ENCODE measurements at places on chromosomes 2 and 18. TPM values are rescaled to one million over a fixed set of nuclear protein-coding genes. Genes with fewer than 3 reads are reported as not detected.

- DNase-seq = no peak
- H3K36me3 ChIP-seq = peaks cover 9% of the 10 kb centered on the region
- H3K27me3 ChIP-seq = peaks cover 3% of the 10 kb centered on the region
Observed at GRCh38 chr18:10669441-10670100, 143.7 kb downstream of the NAPG start.

DNA sequence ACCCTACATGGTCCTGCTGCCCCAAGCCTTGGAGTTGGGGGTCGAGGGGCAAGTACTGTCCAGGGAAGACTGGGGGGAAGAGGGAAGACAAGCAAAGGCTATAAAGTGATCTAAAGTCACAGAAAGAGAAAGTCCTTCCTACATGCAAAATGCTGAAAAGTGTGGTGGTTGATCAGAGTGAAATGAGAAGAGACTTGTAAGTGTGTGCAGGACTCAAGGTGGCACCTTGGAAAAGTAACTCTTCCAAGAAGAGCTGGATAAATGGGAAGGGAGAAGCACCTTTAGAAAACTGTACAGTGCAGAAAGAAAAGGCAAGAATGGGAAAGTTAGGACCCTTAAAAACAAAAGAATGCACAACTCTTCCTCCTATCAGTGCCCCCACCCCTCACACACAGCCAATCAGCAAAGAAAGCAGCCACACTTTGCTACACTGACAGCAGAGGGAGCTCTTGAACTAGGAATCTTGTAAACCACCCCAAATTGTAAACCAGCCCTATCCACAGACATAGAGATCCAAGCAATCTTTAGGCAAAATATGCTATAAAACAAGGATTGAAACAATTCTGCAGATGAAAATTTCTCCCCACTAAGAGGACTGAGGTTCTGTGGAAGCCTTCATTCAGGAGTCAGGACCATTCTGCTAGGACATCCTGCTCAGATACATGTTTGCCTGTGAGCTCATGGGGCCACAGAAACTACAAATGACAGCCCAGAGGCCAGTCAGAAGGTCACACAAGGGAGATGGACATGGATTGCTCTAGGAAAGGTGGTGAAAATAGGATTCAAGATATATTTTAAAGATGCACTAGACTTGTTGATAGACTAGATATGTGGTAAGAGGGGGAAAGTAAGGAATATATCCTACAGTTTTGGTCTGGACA is 146.4 kb downstream of the FTCDNL1 start:
- no peaks in the 10 kb centered on the region for H3K36me3 ChIP-seq
- no peak overlapping the region for H3K4me3 ChIP-seq
- DNase-seq = peak; percentile 14
- H3K4me1 ChIP-seq = no peaks in the 10 kb centered on the region

GRCh38 chr2:172556284-172557033 is 569 bp downstream of the PDK1 start:
- no peaks in the 10 kb centered on the region for H3K36me3 ChIP-seq
- H3K27me3 ChIP-seq = peaks cover 3% of the 10 kb centered on the region
- peak; percentile 63 for DNase-seq
- H3K27ac ChIP-seq = peak overlapping the region; percentile 78
- peaks cover 11% of the 10 kb centered on the region for H3K4me1 ChIP-seq
- H3K4me3 ChIP-seq = peak overlapping the region; percentile 88

- H3K4me1 ChIP-seq = peaks cover 10% of the 10 kb centered on the region
- H3K27me3 ChIP-seq = no peaks in the 10 kb centered on the region
- peak overlapping the region; percentile 62 for H3K27ac ChIP-seq
Observed at GRCh38 chr2:42086500-42086953, 38.7 kb downstream of the PKDCC start.

DNA sequence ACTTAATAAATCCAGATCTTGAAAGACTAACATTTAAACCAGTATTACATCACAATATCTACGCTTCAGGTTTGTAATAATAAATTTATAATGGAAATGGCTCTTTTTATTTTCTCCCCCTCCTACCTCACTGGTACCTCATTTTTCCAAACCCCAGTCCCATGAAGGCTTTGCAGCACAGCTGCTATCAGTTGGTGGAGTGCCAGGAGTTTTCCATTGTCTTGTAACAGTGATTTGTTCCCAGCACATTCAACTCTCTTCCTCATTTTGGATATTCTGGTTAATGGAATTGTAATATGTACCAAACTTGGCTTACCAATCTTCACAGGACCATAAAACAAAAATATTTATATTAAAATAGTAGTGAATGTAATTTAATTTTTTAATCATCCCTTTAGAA is 91.2 kb downstream of the VRK2 start:
- no peaks in the 10 kb centered on the region for H3K36me3 ChIP-seq
- no peak overlapping the region for H3K4me3 ChIP-seq
- DNase-seq = no peak

DNA sequence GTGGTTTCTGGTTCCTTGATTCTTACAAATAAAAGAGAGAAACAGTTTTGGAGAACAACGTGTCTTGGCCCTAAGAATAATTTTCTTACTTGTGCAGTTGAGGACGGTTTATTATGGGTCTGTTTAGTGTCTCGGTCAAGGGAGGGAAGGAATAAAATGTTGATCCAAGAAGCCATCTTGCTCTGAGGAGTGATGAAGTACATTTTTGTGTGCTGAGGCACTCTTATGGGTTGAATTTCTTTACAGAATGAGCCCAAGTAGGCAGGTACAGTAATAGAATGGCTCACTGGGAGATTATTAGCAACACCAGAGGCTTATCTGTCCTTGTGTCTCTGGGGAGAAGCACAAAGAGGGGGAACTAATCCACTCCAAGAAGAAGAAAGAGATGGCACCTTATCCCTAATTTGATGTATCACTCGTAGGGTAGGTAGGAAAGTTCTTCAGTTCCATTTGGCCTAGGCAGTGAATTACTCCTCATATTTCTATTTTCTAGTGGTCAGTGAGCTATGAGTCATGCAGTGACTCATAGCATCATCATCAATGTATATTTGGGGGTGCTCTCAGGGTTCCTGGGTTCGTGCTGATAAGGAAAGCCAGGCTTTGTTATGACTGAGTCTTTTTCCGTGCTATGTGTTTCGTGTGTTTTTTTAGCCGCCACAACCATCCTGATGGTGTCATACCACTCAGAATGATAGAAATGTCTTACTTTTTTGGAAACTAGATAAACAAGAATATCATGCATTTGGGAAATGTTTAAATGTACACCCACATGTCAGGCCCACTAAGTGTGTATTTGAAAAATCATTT is 250.1 kb upstream of the CTAGE1 start:
- H3K27ac ChIP-seq = no peak overlapping the region
- peaks cover 17% of the 10 kb centered on the region for H3K36me3 ChIP-seq
- H3K4me1 ChIP-seq = no peaks in the 10 kb centered on the region
- H3K4me3 ChIP-seq = no peak overlapping the region

DNA sequence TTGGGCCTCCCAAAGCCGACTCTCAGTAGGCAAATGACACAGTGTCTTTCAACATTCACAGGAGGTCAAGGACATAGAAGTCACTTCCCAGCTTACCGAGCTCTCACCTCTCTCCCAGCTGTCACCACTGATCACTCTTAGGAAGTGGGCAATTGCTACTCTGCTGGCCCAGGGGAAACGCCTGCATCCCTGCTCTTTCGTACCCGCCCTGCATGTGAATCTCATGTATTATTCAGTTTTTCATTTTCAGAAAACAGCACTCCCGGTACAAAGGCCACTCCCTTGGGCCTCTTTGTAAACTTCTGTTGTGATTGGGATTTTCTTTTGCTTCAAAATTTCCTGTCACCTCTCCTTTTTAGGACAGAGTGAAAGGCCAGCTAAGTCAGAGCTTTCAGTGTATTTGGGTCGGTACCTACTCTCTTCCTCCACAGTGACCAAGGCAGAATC is 15.4 kb downstream of the MRPL44 start:
- H3K4me1 ChIP-seq = peaks cover 8% of the 10 kb centered on the region
- no peaks in the 10 kb centered on the region for H3K36me3 ChIP-seq
- H3K4me3 ChIP-seq = no peak overlapping the region
- peaks cover 1% of the 10 kb centered on the region for H3K27me3 ChIP-seq
- no peak for DNase-seq
- no peak overlapping the region for H3K27ac ChIP-seq

- peaks cover 13% of the 10 kb centered on the region for H3K36me3 ChIP-seq
- peak overlapping the region; percentile 53 for H3K27ac ChIP-seq
- H3K4me3 ChIP-seq = no peak overlapping the region
- no peaks in the 10 kb centered on the region for H3K27me3 ChIP-seq
- DNase-seq = no peak
- H3K4me1 ChIP-seq = peaks cover 3% of the 10 kb centered on the region
Observed at GRCh38 chr18:48896875-48897511, 53.8 kb downstream of the SMAD7 start.

- DNase-seq = no peak
- H3K36me3 ChIP-seq = no peaks in the 10 kb centered on the region
- peak overlapping the region; percentile 26 for H3K4me3 ChIP-seq
- H3K27me3 ChIP-seq = peaks cover 1% of the 10 kb centered on the region
- H3K4me1 ChIP-seq = peaks cover 6% of the 10 kb centered on the region
- no peak overlapping the region for H3K27ac ChIP-seq
Observed at GRCh38 chr18:70221156-70221914, 15.8 kb upstream of the RTTN start.

DNA sequence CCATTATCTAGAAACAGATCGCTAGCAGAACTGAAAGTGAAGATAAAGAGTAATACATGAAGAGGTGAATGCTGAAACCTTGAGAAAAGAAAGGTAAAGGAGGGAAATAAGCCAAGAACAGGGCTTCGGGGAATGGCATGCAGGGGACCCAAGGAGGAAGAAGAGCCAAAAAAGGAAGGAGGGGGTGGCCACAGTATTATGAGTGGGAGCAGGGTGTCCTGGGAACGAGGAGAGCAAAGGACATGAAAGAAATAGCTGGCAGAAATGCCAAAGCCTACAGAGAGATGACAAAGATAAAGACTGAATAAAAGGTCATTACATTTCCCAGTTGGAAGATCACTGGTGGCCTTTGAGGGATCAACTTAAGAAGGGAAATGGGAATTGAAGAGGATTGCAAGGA is 82.9 kb downstream of the ACTR3 start:
- H3K4me1 ChIP-seq = peaks cover 39% of the 10 kb centered on the region
- H3K27me3 ChIP-seq = peaks cover 7% of the 10 kb centered on the region
- H3K4me3 ChIP-seq = no peak overlapping the region
- H3K27ac ChIP-seq = no peak overlapping the region
- no peak for DNase-seq

- no peak overlapping the region for H3K4me3 ChIP-seq
- H3K27ac ChIP-seq = no peak overlapping the region
- DNase-seq = no peak
- H3K36me3 ChIP-seq = peaks cover 21% of the 10 kb centered on the region
- H3K4me1 ChIP-seq = peaks cover 15% of the 10 kb centered on the region
Observed at GRCh38 chr2:70658476-70658875, 104.8 kb upstream of the TGFA start.

GRCh38 chr18:56489893-56490292 is 148.5 kb downstream of the TXNL1 start:
- DNase-seq = no peak
- no peak overlapping the region for H3K4me3 ChIP-seq
- no peak overlapping the region for H3K27ac ChIP-seq
- no peaks in the 10 kb centered on the region for H3K27me3 ChIP-seq

- H3K36me3 ChIP-seq = peaks cover 6% of the 10 kb centered on the region
- no peaks in the 10 kb centered on the region for H3K4me1 ChIP-seq
- no peaks in the 10 kb centered on the region for H3K27me3 ChIP-seq
- DNase-seq = no peak
Observed at GRCh38 chr2:15472133-15472532, 89.0 kb downstream of the NBAS start.

GRCh38 chr2:84380875-84381274 is 78.2 kb downstream of the SUCLG1 start:
- no peaks in the 10 kb centered on the region for H3K27me3 ChIP-seq
- no peaks in the 10 kb centered on the region for H3K36me3 ChIP-seq
- no peak overlapping the region for H3K4me3 ChIP-seq
- DNase-seq = no peak
- no peak overlapping the region for H3K27ac ChIP-seq

GRCh38 chr2:46334389-46335271 is 37.4 kb downstream of the EPAS1 start:
- no peak for DNase-seq
- H3K36me3 ChIP-seq = no peaks in the 10 kb centered on the region
- peaks cover 19% of the 10 kb centered on the region for H3K4me1 ChIP-seq

DNA sequence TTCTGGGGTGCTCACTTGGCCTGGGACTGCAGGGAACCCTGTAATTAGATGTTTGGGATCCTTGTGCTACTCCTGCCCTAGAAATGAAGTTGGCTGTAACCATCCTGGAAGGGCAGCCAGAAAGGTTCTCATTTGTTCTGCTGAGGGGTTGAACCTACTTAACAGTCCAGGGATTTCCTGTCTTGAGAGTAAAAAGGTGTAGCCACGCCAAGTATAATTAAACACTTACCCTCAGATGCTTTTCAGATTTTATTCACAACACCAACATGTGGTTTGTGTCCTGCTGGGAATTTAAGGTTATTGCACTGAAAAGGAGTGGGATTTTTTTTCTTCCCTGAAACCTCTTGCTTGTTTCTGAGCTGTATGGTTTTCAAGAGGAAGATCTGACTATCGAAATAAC is 222.4 kb upstream of the APCDD1 start:
- H3K36me3 ChIP-seq = peaks cover 11% of the 10 kb centered on the region

DNA sequence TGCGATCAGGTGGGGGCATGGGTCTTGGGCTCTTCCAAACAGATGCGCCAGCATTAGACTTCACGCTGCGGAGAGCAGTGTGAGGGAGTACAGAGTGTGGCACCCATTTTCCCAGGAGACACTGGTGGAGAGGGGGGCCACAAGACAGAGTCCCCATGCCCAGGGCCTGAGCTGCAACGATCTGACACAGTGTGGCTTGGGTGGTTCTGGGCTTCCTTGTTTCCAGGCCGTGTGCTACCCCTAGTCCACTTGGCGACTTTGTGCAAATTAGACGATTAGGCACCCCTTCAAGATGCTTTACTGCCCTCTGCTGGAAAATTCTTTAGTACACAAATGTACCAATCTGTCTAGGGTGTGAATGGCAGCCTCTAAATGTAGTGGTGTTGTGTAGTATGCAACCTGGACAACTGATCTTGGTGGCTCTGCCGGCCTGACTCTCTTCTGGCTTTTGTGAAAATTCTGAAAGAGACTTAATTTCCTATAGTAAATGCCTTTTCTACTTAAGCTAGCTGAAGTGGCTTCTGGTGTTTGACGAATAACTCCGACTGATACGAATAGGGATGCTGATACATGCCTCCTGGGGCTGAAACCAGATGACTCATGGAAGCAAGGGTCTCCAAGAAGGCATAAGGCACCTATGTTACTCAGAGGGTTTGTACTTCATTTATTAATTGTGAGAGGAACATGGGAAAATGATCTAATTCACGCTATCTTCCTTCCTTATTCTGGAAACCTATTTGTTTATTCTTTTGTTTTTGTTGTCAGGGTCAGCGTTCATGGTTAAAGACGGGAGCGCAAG is 92.3 kb upstream of the SMAD2 start:
- peak overlapping the region; percentile 77 for H3K4me3 ChIP-seq
- H3K36me3 ChIP-seq = no peaks in the 10 kb centered on the region
- peaks cover 7% of the 10 kb centered on the region for H3K27me3 ChIP-seq
- no peak for DNase-seq

GRCh38 chr2:168801961-168802858 is at the start of gene NOSTRIN:
TSS of gene NOSTRIN (plus strand) at chr2:168802637. CDS start at chr2:168802647, 10 bp downstream.
- H3K27me3 ChIP-seq = peaks cover 4% of the 10 kb centered on the region
- peaks cover 2% of the 10 kb centered on the region for H3K4me1 ChIP-seq
- no peak for DNase-seq
- H3K27ac ChIP-seq = no peak within 1 kb of the TSS

TSGA10 gene
- 3.8 TPM for total RNA-seq

GRB14 gene
- total RNA-seq = 0.83 TPM

RASGRP3 gene
- not detected for total RNA-seq

SERPINB8 gene
- total RNA-seq = 4.2 TPM

CXCR4 gene
- total RNA-seq = 215 TPM

ZNF236 gene
- total RNA-seq = 21.0 TPM

FSIP2 gene
- 56.4 TPM for total RNA-seq

IL1R1 gene
- total RNA-seq = 0.17 TPM

FHOD3 gene
- 21.2 TPM for total RNA-seq

SETBP1 gene
- total RNA-seq = 83.3 TPM

KLHL41 gene
- total RNA-seq = not detected

SLC5A7 gene
- 0.27 TPM for total RNA-seq

ABCG8 gene
- not detected for total RNA-seq
